ENCODE measurements at places on chromosomes 7 and 10. TPM values are rescaled to one million over a fixed set of nuclear protein-coding genes. Genes with fewer than 3 reads are reported as not detected.

Gene SLC26A5
- total RNA-seq: not detected

Gene KIF5B
- 73.6 TPM for total RNA-seq

Gene TRIM50
- not detected for total RNA-seq

Gene ASZ1
- total RNA-seq: not detected

Gene ADRA2A
- 0.02 TPM for total RNA-seq

Gene PTN
- total RNA-seq: not detected

Gene ANXA8L1
- 86.4 TPM for total RNA-seq

Gene SYT15
- total RNA-seq: 2.7 TPM

Gene ZEB1
- 8.6 TPM for total RNA-seq

Gene CCDC172
- total RNA-seq: not detected

Gene NKX2-3
- total RNA-seq: not detected

Gene SLC18A3
- total RNA-seq: not detected

Gene CH25H
- total RNA-seq: not detected

Gene ALOX5
- 0.24 TPM for total RNA-seq

Gene MMD2
- total RNA-seq: not detected

Gene STAG3
- 0.22 TPM for total RNA-seq

Gene CHST3
- total RNA-seq: 43.0 TPM

Gene NUTM2E
- total RNA-seq: 0.53 TPM

Gene LIPF
- total RNA-seq: not detected

Gene MALRD1
- not detected for total RNA-seq

Gene AGBL3
- total RNA-seq: 1.1 TPM

Gene IFIT1
- 4.3 TPM for total RNA-seq

Gene GJD4
- 0.06 TPM for total RNA-seq

Gene CEP55
- 65.6 TPM for total RNA-seq

Gene CXCL12
- 0.14 TPM for total RNA-seq

Gene NPTX2
- total RNA-seq: 0.06 TPM

Gene FAM25G
- not detected for total RNA-seq

Gene ZNF92
- total RNA-seq: 4.3 TPM

Gene DOCK1
- total RNA-seq: 26.3 TPM

Gene ELFN1
- total RNA-seq: 0.48 TPM

Gene SPDYE8
- not detected for total RNA-seq

Gene PUS7
- 25.6 TPM for total RNA-seq

Gene CEP41
- total RNA-seq: 14.1 TPM

Gene GPR15LG
- not detected for total RNA-seq

Gene NAT16
- 0.10 TPM for total RNA-seq

Gene PRPS1L1
- not detected for total RNA-seq

Gene BEND7
- total RNA-seq: 11.2 TPM

Gene CUZD1
- 1.5 TPM for total RNA-seq

Gene EBF3
- total RNA-seq: 0.14 TPM

Gene PNLIP
- not detected for total RNA-seq

Gene DPYSL4
- 18.0 TPM for total RNA-seq

Gene IRF5
- 13.7 TPM for total RNA-seq

Gene HTR5A
- not detected for total RNA-seq

Gene HOXA3
- total RNA-seq: 10.2 TPM

Gene LBX1
- total RNA-seq: not detected

Gene ACSM6
- not detected for total RNA-seq

Gene CYP2C19
- not detected for total RNA-seq

Gene RAB11FIP2
- total RNA-seq: 8.6 TPM

Gene SNX10
- total RNA-seq: 4.6 TPM

Gene C10orf105
- not detected for total RNA-seq

Gene STK17A
- 34.1 TPM for total RNA-seq

Gene PIK3CG
- total RNA-seq: not detected

Gene PTPN20
- total RNA-seq: 4.3 TPM

Gene ANKRD22
- total RNA-seq: 0.35 TPM

Gene HOXA5
- total RNA-seq: 3.9 TPM

Gene CALML3
- not detected for total RNA-seq

Data from A549 treated with CORT108297 at 1 μM for 4 hours (cell line).